Mucosa of descending colon (tissue), 3 donors: ENCODE measurements at places on chromosomes 12 and 14. TPM values are rescaled to one million over a fixed set of nuclear protein-coding genes. Genes with fewer than 3 reads are reported as not detected.

Gene DPPA3
- total RNA-seq: not detected

Gene TMEM119
- 7.0 TPM for total RNA-seq

Gene GPR132
- 1.7 TPM for total RNA-seq

Gene KLRB1
- 1.7 TPM for total RNA-seq

Gene FOXA1
- total RNA-seq: 21.1 TPM

Gene TAS2R10
- total RNA-seq: not detected

Gene C12orf56
- total RNA-seq: 0.09 TPM

Gene CIT
- total RNA-seq: 11.2 TPM

Gene AP1G2
- 271 TPM for total RNA-seq

Gene PPP1R13B
- 65.5 TPM for total RNA-seq

Gene MYBPC1
- 10.0 TPM for total RNA-seq

Gene DBX2
- total RNA-seq: not detected

Gene NRIP2
- total RNA-seq: 0.64 TPM

Gene KRT1
- total RNA-seq: 0.89 TPM

Gene CYP27B1
- total RNA-seq: 1.4 TPM

Gene BATF
- 1.7 TPM for total RNA-seq

Gene GRIP1
- total RNA-seq: 6.6 TPM

Gene LRRC9
- total RNA-seq: not detected

Gene GALNT9
- not detected for total RNA-seq

Gene BIN2
- 7.3 TPM for total RNA-seq

Gene YEATS4
- 12.8 TPM for total RNA-seq

Gene FAM90A1
- not detected for total RNA-seq

Gene TAS2R46
- 0.98 TPM for total RNA-seq

Gene NR4A1
- total RNA-seq: 16.2 TPM

Gene ATG2B
- total RNA-seq: 35.9 TPM

Gene SPIC
- not detected for total RNA-seq

Gene GLT1D1
- 0.73 TPM for total RNA-seq

Gene B4GALNT1
- 2.2 TPM for total RNA-seq

Gene OVCH1
- 0.70 TPM for total RNA-seq

Gene FKBP11
- total RNA-seq: 41.3 TPM

Gene CLMN
- 200 TPM for total RNA-seq

Gene MANSC4
- not detected for total RNA-seq

Gene GDF3
- not detected for total RNA-seq

Gene HOTAIR
- total RNA-seq: not detected

Gene GPR135
- total RNA-seq: 2.8 TPM

Gene KITLG
- total RNA-seq: 96.2 TPM

Gene RHOJ
- 19.1 TPM for total RNA-seq

Gene CMTM5
- 3.5 TPM for total RNA-seq

Gene LRTM2
- not detected for total RNA-seq

Gene SLCO1A2
- total RNA-seq: not detected

Gene MRPL51
- 143 TPM for total RNA-seq

Gene PPP2R3C
- 21.5 TPM for total RNA-seq

Gene TMEM30B
- 54.1 TPM for total RNA-seq

Gene DAAM1
- total RNA-seq: 41.0 TPM

Gene ZNF641
- total RNA-seq: 13.5 TPM

Gene SIRT4
- total RNA-seq: 0.53 TPM

Gene LRIG3
- total RNA-seq: 65.6 TPM

Gene LGMN
- total RNA-seq: 103 TPM
